ENCODE measurements at places on chromosomes 11 and 22. TPM values are rescaled to one million over a fixed set of nuclear protein-coding genes. Genes with fewer than 3 reads are reported as not detected.

DNA sequence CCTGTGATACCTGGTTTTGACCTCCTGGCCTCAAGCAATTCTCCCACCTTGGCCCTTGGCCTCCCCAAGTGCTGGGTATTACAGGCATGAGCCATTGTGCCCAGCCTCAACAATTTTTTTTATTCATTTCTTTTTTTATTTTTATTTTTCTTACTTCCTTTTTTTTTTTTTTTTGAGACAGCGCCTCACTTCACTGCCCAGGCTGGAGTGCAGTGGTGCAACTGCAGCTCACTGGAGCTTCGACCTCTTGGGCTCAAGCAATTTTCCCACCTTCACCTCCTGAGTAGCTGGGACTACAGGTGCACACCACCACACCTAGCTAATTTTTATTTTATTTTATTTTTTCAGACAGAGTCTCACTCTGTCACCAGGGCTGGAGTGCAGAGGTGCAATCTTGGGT, 25.5 kb upstream of the CECR2 start:
- no peak for DNase-seq

GRCh38 chr11:60211206-60211605, 28.3 kb upstream of the MS4A6A start:
- DNase-seq, result no peak

- DNase-seq, result peak; percentile 56
These were observed 689 bp downstream of the RAB39A start for GRCh38 chr11:107928767-107929507.

DNA sequence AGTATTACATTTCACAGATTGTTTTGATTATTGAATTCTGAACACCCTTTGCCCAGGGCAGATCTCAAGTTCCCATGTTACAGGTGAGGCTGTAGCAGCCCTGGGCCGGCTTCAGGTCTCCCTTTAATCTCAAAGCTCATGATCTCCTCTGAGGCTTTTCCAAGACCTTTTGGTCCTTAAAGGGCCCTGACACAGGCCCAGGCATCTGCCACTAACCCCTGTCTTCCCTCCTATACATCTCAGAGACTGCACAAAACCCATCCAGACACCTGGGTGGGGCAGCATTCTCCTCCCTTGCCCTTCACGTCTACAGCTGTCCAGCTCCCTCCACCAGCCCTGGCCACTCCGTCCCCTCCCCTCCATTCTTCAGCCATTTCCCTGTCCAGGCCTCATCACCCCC, 37.8 kb downstream of the PDE2A start:
- no peak for DNase-seq

- peak; percentile 81 for DNase-seq
These were observed at the start of gene PTPN5 for GRCh38 chr11:18791207-18791968. Gene PTPN5 (minus strand): TSS chr11:18791798. CDS start chr11:18771958, 19,840 bp downstream.

GRCh38 chr22:42817556-42817955, 39.5 kb downstream of the ARFGAP3 start:
- DNase-seq, result no peak

Gene GLYATL1
- not detected for total RNA-seq

Gene DEUP1
- total RNA-seq, result not detected

Gene CHST1
- total RNA-seq, result 3.0 TPM
